ENCODE measurements at places on chromosomes 6 and 20.

DNA sequence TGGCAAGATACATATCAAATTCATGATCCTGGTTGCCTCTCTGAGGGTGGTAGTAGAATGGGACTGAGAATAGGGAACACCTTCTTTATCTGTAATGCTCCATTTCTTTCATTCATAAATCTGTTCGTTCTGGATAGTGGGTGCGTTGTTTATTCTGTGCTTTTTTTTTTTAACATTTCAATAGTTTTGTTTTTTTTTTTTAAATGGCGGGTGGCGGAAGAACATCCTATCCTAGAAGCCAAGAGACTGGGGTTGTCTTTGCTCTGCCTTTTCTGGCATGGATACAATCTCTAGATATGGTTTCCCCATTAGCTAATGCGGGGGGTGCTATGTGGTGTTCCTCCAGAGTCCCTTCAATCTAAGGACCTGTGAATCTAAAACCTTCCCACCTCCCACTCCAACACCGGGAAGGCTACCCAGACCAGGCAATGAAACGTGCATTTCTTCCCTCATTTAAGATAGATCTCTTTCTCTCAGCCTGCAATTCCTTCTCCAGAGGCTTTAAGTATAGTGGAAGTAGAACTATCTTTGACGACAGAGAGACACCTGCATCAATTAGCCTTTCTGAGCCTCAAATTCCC, 883 bp upstream of the CCDC28A start:
- DNase-seq: no peak

GRCh38 chr6:32603888-32604287, 14.2 kb upstream of the HLA-DRB1 start:
- no peak for DNase-seq

GRCh38 chr6:134589512-134589911, 271.6 kb upstream of the SGK1 start:
- no peak for DNase-seq

DNA sequence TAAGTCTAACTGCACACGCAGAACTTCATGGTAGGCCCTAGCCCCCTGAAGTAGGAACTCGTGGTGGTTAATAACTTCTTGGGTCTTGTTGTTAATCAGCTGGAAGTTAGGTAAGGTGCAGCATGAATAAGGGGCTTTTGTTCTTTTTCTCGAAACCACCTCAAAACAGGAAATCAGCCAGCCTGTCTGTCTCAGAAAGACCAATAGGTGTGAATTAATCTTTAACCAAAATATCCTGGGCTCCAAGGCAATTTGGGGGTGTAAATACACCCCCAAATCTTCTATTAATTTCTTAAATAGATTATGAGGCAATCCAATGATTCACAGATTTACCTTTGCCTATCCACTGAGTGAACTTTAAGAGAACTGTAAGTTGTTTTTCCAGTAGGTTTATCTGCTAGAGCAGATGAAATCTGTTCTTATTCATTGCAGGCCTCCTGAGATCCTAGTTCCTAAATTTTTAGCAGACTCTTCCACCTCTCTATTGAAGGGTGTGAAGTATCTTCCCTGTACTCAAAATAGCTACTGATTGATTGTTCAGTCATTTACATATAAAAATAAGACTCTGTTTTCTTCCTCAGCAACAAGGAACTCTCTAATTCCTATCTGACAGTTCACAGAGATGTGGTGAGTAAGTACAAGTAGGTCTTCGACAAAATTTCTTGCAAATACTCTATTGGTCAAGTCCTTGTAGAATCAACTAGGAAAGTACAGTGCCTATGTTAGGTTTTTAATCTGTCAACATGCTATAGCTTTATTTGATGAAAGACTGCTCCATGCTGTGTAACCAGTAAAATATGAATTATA, 427.1 kb upstream of the NOX3 start:
- DNase-seq: no peak

Data from omental fat pad (tissue), 4 donors.